ENCODE measurements at places on chromosomes 16 and 17.

DNA sequence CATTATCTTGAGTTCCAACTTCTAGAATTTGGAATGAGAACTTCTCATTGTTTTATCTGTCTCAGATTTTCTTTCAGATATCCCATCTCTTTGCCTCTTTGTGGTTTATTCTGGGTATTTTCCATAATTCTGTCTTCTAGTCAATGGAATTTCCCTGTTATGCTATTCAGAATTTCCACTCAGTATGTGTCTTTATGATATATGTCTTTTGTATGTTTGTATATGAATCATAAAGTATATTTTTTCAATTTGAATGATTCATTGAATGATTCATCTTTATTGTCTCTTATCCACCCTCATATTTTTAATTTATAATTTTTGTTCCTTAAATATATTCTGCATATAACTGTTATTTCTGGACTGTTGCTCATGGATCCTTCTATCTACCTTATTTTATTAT is 729.7 kb upstream of the GOT2 start:
- no peak for DNase-seq

GRCh38 chr17:64773836-64774761 is 112.0 kb upstream of the SMURF2 start:
- no peak for DNase-seq

GRCh38 chr17:50212121-50212843 is 10.9 kb upstream of the COL1A1 start:
- peak; percentile 72 for DNase-seq

DNA sequence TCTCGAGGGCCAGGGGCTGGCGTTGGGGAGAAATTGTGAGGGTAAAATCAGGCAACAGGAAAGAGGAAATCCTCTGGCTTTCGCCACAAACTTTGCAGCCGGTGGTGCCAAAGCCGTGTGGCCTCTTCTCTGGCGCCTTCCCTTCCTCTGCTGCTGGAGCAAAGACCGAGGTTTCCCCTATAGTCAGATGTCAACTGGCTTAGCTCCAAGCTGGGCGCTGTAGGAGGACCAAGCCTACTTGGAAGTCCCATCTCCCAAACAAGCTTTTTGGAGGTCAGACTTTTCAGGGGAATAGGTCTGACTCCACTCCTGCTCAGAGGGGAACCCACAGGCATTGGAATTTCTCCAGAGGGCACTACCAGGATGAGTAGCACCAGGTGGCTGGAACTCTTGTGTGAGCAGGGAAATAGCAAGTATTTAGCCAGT is 5.0 kb downstream of the IGFBP4 start:
- DNase-seq: no peak

DNA sequence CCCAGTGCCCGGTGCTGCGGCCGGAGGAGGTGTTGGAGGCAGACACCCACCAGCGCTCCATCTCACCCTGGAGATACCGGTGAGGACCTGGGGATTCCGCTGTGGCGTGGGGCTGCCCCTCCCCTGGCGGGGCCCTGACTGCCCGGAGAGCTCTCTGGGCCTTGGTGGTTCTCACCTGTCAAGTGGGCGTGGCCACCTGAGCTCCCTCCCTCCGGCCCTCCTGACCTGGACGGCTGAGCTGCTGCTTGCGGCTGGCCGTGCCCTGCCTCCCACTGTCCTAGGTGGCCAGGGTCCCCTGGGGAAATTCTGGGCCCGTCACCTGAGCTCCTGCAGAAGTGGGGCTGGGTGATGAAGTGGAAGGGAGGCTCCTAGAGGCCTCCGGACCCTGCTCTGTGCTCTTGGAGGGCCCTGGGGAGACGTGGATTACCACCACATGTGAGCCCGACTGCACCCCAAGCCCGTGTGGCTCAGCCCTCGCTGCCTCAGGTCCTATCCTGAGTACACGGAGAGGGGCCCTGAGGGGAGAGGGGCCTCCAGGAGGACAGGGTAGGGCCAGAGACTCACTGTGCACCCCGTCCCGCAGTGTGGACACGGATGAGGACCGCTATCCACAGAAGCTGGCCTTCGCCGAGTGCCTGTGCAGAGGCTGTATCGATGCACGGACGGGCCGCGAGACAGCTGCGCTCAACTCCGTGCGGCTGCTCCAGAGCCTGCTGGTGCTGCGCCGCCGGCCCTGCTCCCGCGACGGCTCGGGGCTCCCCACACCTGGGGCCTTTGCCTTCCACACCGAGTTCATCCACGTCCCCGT is 1.1 kb downstream of the IL17C start:
- no peak for DNase-seq

GRCh38 chr16:69260019-69260418 is 51.1 kb upstream of the VPS4A start:
- no peak for DNase-seq

DNA sequence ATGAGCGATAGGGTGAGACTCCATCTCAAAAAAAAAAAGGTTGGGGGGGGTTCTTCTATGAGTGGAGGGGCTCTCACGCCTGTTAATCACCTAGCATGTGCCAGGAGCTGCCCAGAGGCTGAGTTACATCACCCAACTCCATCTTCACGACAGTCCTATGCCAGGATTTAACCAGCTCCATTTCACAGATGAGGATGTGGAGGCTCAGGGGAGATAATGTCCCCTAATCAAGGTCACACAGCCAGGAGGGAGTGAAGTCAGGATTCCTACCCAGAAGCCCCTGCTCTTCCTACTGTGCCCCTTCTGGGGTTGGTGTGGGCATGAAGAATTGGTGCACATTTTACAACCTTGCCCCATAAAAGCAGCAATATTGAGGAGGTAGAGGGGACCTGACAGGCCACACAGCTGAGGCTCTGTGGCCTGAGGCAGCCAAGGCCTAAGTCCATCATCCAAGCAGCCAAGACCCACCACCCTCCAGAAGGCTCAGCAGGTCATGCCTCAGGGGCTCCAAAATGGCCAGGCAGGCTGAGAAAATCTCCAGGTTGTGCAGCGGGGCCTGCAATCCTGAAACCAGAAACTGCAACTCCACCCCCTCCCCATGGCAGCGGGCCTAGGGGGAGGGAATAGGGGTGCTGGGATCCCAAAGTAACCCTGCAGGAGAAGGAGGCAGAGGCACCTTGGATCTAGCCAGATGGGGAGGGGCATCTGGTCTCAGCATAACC is 6.9 kb downstream of the PPY start:
- no peak for DNase-seq

DNA sequence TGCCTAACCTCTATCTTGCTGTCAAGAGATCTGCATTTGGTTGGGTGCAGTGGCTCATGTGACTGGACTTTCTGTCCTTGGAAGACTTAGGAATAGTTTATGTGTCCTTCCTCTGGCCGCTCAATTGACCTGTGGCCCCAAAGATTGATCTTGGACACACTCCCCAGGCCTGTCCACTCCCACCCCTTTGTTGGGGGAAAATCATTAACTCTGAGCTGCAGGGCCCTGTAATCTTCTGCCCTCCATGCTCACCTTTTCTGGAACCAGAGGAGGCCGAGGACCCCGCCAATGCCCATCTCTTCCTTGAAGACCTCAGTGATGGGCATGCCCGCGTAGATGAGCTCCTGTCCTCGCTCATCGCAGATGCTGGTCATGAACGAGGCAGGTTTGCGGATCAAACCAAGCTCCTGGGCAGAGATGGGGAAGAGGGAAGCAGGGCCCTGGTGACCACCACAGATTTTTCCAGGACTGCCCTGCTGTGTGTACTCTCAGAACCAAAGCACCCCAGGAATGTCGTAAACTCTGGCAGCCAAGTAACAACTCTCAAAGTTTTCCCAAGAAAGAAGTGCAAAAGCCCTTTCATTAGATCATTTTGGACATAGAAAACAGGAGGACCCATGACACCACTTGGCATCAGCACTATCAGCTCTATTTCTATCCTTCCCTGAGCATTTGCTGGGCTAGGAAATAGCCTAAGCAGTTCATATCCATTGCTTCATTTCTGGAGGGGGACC is 8.5 kb upstream of the KLHL11 start:
- peak; percentile 39 for DNase-seq

DNA sequence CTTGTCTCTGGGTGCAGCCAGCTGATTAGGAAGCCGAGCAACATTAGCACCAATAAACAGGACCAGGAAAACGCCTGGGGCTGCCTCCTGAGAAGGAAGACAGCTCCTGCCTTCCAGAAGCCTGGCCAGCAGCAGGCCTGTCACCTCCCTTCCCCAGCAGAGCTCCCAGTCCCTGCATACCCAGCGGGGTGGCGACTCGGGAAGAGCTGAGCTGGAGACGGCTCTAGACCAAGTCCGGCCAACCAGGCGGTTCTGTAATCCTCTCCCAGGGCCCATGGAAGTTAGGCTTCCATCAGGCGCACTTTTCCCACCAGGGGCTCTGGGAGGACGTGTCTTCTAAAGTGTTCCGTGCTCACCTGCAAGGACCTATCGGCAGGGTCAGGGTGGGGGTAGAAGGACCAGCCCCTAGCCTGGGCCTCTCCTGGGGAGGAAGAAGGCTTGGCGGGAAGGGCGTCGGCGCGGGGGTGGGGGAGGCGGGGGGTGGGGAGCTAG is 12.0 kb upstream of the CLUH start:
- no peak for DNase-seq

DNA sequence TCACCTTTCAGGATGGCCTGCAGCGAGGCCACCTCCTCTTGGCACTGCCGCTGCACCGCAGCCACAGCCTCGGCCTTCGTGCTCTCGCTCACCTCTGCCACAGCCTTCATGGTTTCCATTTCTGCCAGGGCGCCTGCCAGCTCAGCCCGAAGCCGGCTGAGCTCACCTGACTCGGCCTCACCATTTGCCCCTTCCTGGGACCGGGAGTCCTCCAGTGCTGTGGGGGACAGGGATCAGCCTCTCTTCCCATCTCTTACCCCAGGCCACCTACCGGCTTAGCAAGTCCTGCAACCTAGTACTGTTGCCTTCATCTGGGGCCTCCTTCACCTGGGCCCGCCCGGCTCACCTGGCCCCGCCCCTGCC is 658 bp downstream of the RABEP2 start:
- no peak for DNase-seq

DNA sequence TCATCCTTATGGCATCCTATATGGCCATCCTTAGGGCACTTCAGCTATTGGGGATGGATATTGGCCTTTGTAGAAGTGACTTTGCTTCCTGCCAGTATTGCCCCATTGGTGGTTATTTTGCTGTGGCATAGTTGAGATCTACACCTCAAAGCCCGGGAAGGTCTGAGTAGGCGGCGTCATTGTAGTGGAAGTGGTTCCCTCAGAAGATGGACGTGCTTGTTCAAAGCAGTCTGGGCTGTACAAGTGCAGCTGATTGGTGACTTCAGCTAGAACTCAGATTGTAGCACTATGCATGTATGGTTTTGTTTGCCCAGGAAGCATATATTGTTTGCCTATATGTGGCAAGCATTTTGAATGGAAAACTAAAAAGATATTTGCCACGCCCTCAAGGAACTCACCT is 83.2 kb downstream of the TMC6 start:
- no peak for DNase-seq

GRCh38 chr16:3467921-3468320 is 24.4 kb downstream of the NAA60 start:
- no peak for DNase-seq

GRCh38 chr17:29718446-29719039 is 95.8 kb upstream of the CORO6 start:
- no peak for DNase-seq

- DNase-seq: no peak
Measured at GRCh38 chr16:62700426-62701294, 664.4 kb upstream of the CDH8 start.

DNA sequence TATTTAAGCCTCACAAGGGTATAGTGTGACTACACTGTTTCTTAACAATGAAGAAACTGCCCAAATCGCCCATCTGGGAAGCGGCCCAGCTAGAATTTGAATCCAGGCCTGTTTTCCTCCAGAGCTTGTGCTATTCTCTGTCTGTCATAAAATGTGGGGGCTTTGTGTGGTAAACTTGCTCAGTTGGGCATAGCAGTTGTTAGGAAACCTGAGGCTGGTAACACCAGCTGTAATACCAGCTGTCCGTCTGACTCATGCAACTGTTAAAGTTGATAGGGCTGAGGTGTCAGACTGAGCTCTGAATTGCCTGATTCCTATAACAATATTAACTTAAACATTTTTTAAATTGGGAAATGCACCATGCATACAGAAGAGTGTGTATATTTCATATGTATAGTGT is 9.3 kb downstream of the NOD2 start:
- DNase-seq: no peak

DNA sequence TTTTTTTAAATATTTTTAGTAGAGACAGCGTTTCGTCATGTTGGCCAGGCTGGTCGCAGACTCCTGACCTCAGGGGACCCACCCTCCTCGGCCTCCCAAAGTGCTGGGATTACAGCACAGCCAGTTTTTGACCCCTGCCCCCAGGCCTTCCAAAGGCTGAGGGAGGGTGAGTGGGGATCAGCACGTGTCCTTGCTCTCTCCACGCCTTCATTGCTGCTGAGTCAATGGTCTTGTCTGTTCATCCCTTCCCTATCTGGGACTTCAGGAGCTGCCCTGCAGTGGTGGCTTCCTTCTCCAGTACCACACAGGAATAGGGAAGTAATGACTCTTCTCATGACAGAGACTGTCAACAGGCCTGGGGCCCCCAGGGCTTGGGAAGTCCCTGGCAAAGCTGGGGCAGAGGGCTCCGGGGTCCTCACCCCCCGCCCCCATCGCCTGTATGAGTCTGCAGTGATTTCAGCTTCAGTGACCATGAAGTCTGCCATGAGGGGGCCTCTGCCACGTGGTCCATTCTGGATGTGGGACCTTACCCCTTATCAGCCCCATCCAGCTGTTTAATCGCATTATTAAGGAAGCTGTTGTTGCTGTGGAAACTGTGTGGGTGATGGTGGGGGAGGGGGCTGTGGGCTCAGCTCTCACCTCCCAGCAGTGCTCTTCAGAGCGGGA is 6.1 kb downstream of the ABCC3 start:
- no peak for DNase-seq

DNA sequence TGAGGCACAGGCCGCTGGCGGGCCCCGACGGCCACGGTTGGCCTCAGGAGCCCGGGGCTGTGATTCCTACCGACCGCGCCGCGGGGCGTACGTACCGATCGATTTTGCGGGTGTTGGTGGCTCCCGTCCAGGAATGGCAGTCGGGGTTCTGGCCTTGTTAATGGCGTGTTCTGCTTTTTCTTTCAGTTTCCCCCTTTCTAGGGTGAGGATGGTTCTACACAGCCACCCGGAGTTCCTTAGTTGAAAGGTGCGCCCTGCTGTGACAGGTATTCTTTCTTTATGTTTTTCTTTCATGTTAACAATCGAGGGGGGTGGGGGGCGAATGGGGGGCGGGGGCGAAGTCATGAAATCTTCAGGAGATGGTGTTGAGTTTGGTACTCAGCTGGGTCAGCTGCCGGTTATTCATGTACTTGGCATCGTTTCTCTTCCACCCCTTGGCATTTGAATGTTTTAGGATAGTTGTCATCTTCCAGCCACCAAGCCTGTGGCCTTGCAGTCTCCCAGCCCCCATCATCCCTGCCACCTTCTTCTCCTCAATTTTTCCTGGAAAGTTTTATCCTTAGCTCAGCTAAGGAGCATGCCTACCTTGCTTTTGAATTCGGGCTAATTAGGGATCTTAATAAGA is 802 bp downstream of the CYLD start:
- peak; percentile 27 for DNase-seq

Data from GM04503 (cell line).